ENCODE measurements at places on chromosomes 3 and 15. TPM values are rescaled to one million over a fixed set of nuclear protein-coding genes. Genes with fewer than 3 reads are reported as not detected.

Gene STAC
- 1.4 TPM for total RNA-seq

Gene RHOV
- total RNA-seq: 8.5 TPM

Gene ADCY5
- total RNA-seq: 11.5 TPM

Gene STRIT1
- not detected for total RNA-seq

Gene CCDC54
- total RNA-seq: not detected

Gene RSL24D1
- 66.4 TPM for total RNA-seq

Gene TMEM45A
- 24.5 TPM for total RNA-seq

Gene ANP32A
- 63.4 TPM for total RNA-seq

Gene UROC1
- not detected for total RNA-seq

Gene ADAMTS17
- 5.1 TPM for total RNA-seq

Gene FETUB
- not detected for total RNA-seq

- H3K36me3 ChIP-seq: no peaks in the 10 kb centered on the region
- DNase-seq: no peak
- no peaks in the 10 kb centered on the region for H3K27me3 ChIP-seq
- no peaks in the 10 kb centered on the region for H3K4me1 ChIP-seq
- no peak overlapping the region for H3K4me3 ChIP-seq
- no peak overlapping the region for H3K27ac ChIP-seq
Measured at GRCh38 chr3:184348057-184348382, 10.6 kb downstream of the FAM131A start.

DNA sequence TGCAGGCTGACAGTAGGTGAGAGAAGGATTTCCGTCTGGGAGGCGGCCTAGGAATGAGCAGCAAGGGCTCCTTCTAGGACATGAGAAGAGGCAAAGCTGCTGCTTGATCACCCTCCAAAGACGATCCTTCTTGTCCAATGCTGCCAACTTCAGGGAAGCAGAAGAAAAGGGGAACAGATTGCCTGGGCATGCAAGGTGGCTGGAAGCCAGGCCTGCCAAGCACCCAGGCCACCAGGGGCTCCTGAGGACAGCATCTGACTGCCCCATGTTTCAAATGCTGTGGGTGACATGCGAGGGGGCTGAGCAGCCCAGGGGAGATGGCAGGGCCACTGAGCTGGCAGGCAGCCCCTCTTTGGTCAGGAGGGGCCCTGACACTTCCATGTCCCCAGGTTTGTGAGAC is 3.3 kb upstream of the GRIP2 start:
- H3K36me3 ChIP-seq: no peaks in the 10 kb centered on the region
- H3K4me3 ChIP-seq: no peak overlapping the region
- peak; percentile 56 for DNase-seq
- no peaks in the 10 kb centered on the region for H3K27me3 ChIP-seq
- peak overlapping the region; percentile 19 for H3K27ac ChIP-seq
- no peaks in the 10 kb centered on the region for H3K4me1 ChIP-seq

GRCh38 chr15:58503139-58504027 is 71.6 kb downstream of the LIPC start:
- H3K4me1 ChIP-seq: no peaks in the 10 kb centered on the region
- H3K27ac ChIP-seq: no peak overlapping the region
- H3K27me3 ChIP-seq: no peaks in the 10 kb centered on the region
- no peaks in the 10 kb centered on the region for H3K36me3 ChIP-seq
- no peak for DNase-seq

DNA sequence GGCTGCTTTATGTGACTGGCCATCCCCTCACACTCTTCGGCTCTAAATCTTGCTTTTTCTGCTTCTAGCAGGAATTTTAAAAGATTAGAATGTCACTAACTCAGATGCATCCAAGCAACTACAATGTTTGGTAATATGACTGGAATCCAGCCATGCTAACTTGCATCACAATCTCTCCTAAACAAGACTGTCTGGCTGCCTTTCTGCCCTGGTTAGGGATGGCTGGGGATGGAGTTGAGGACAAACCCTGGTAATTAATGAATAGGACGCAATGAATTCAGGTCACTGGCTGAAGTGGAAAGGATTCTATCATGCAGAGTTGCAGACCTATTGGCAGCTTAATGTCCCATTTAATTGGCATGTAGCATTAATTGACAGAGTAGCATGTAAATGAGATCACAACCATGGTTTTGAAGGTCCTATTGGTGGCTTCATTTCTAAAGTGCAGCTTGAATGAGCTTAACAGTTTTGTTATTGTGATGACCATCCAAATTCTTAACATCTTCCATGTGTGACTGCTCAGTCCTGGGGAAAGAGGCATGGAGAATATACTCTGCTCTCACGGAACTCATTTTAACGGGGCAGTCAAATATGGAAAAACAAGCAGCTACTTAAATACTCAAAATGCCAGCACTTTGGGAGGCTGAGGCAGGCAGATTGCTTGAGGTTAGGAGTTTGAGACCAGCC is 21.7 kb downstream of the NMNAT3 start:
- no peaks in the 10 kb centered on the region for H3K36me3 ChIP-seq
- H3K4me3 ChIP-seq: no peak overlapping the region
- H3K4me1 ChIP-seq: no peaks in the 10 kb centered on the region
- H3K27ac ChIP-seq: no peak overlapping the region

DNA sequence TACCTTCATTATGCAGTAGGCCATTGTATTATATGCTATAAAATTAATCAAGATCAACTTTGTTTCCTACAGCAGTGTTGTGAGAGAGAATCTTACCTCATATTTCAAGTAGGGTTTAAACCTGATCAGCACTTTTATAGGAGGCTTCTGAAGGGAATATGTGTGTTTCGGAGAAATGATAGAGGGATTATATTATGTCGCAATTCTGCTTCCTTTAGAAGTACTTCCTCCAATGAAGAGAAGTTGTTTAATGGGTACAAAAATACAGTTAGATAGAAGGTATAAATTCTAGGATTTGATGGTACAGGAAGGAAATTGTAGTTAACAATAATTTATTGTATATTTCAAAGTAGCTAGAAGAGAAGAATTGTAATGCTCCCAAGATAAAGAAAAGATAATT is 54.9 kb downstream of the NSUN3 start:
- no peak overlapping the region for H3K4me3 ChIP-seq
- H3K4me1 ChIP-seq: no peaks in the 10 kb centered on the region
- DNase-seq: no peak
- no peaks in the 10 kb centered on the region for H3K36me3 ChIP-seq

GRCh38 chr15:63509955-63510940 is 5.9 kb downstream of the USP3 start:
- H3K27me3 ChIP-seq: no peaks in the 10 kb centered on the region
- H3K4me1 ChIP-seq: peaks cover 38% of the 10 kb centered on the region
- no peak overlapping the region for H3K4me3 ChIP-seq
- H3K27ac ChIP-seq: peak overlapping the region; percentile 46
- no peaks in the 10 kb centered on the region for H3K36me3 ChIP-seq

DNA sequence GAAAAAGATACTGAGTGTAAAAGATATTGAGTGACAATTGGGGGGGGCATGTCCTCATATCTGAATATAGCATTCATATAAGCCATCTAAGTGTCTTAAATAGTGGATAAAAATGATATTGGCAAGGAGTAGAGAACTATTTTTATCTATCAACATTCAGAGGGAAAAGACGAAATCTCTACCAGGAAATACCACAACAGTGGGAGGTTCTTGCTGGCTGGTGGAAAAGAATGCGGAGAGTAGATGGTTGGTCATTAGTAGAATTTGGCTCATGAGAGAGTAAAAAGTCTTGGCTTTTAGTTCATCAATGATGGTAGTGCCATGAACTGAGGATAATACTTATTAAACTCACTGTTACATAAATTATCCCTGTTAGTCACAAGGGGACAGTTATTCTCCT is 4.8 kb upstream of the TCF12 start:
- no peaks in the 10 kb centered on the region for H3K4me1 ChIP-seq
- no peaks in the 10 kb centered on the region for H3K27me3 ChIP-seq

DNA sequence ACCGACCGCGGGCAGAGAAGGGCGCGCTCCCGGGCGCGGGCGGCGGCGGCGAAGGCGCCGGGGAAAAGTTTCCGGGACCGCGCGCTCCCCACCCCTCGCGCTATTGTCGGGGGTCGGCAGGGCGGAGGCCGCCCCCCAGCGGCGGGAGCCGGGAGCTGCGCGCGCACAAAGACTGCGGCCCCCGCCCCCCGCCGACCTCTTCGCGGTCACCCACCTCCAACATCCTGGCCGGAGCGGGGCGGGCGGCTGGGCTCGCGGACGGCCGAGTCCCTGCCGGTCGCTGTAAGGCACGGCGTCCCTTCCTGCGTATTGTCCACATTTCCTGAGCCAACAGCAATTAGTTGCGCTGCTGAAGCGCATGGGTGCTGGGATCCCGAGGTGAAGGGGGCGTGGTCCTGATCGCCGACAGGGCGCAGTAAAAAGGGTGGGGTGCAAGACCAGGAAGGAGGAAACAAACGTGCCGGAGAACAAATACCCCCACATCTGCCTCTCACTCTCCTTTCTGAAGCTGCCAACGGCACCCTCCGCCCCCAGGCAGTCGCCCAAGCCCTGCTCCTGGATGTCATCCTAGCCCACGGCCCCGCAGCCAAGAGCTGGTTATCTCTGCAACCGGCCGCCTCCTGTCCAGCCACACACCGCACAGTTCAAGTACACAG is at the start of gene TMEM44:
Gene TMEM44 (minus strand): TSS at position 71 of the 656 bp plus-strand sequence. CDS start 204 bp downstream, outside the sequence.
- H3K27me3 ChIP-seq: no peaks in the 10 kb centered on the region
- H3K36me3 ChIP-seq: no peaks in the 10 kb centered on the region
- peak; percentile 45 for DNase-seq
- H3K4me1 ChIP-seq: no peaks in the 10 kb centered on the region
- peak within 1 kb of the TSS; percentile 56 for H3K4me3 ChIP-seq

DNA sequence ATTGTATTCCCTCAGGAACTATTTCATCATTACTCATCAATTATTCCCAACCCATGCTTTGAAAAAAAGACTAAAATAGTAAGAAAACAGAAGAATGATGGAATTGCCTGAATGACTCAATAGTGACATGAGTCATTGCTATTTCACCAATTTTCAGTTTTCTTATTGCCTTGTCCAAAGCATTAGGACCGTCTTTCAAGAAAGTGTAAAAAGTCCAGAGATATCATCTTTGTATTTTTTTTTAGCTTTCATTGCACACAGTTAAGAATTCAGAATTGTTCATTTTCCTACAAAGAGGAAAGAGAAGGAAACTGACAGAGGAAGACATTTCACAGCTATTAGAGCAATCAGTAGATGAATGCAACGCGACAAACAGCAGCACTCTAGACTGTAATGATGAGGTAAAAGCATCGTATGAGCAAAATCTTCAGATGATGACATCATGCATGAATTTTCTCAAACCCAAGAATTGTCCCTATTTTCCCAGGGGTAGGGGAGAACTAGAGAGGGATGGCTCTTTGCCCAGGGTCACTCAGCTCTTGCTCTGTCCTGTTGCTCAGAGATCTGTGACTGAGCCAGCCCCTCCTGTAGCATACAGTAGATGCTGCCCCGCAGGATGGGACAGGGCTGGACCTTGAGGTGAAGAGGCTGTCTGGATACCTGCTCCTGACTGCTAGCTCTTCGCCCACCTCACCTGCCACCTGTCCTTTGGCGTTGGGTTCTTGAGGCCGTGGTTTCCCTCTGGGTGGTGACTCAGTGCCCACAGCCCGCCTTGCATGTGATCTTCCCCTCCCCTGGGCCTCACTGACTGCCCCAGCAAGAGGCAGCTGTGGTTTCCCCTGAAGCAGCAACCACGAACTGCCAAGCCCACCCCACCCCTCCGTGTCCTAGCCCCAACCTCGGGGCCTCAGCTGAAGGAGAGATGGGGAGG is 84.8 kb downstream of the PPCDC start:
- H3K36me3 ChIP-seq: no peaks in the 10 kb centered on the region
- no peak overlapping the region for H3K27ac ChIP-seq
- no peak overlapping the region for H3K4me3 ChIP-seq
- H3K4me1 ChIP-seq: no peaks in the 10 kb centered on the region
- no peaks in the 10 kb centered on the region for H3K27me3 ChIP-seq

GRCh38 chr15:79644091-79644490 is 212.0 kb downstream of the MINAR1 start:
- no peaks in the 10 kb centered on the region for H3K4me1 ChIP-seq
- no peak overlapping the region for H3K27ac ChIP-seq
- H3K36me3 ChIP-seq: no peaks in the 10 kb centered on the region

DNA sequence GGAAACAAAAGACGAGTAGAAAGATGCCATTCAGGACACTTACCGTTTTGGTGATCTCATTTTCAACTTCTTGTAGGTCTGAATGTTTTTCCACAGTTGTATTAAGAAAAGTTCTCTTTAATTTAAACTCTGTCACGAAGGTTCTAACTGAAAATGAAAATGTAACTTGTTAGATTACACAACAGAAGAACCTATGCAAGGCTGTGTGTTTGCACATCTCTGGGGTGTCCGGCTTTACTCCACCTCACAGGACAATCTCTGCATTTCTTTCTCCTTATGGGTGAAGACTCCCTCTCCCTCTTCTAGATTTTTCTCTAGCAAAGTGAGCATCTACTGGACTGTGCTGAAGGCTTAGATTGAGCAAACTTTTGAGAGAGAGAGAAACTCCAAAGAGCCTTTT is 50.6 kb downstream of the HEG1 start:
- no peaks in the 10 kb centered on the region for H3K4me1 ChIP-seq
- no peak overlapping the region for H3K27ac ChIP-seq
- no peaks in the 10 kb centered on the region for H3K27me3 ChIP-seq
- H3K4me3 ChIP-seq: no peak overlapping the region
- H3K36me3 ChIP-seq: no peaks in the 10 kb centered on the region
- DNase-seq: no peak

- no peaks in the 10 kb centered on the region for H3K27me3 ChIP-seq
- DNase-seq: no peak
- H3K36me3 ChIP-seq: no peaks in the 10 kb centered on the region
- no peak overlapping the region for H3K27ac ChIP-seq
- H3K4me1 ChIP-seq: no peaks in the 10 kb centered on the region
Measured at GRCh38 chr3:63064209-63064755, 189.1 kb upstream of the CADPS start.

- H3K27me3 ChIP-seq: no peaks in the 10 kb centered on the region
- no peak for DNase-seq
- H3K27ac ChIP-seq: no peak overlapping the region
Measured at GRCh38 chr3:51637941-51638471, 33.0 kb upstream of the TEX264 start.

GRCh38 chr3:24004171-24004938 is 59.3 kb downstream of the NR1D2 start:
- no peaks in the 10 kb centered on the region for H3K27me3 ChIP-seq
- H3K4me1 ChIP-seq: no peaks in the 10 kb centered on the region
- no peak overlapping the region for H3K4me3 ChIP-seq
- no peaks in the 10 kb centered on the region for H3K36me3 ChIP-seq
- DNase-seq: no peak
- H3K27ac ChIP-seq: no peak overlapping the region

DNA sequence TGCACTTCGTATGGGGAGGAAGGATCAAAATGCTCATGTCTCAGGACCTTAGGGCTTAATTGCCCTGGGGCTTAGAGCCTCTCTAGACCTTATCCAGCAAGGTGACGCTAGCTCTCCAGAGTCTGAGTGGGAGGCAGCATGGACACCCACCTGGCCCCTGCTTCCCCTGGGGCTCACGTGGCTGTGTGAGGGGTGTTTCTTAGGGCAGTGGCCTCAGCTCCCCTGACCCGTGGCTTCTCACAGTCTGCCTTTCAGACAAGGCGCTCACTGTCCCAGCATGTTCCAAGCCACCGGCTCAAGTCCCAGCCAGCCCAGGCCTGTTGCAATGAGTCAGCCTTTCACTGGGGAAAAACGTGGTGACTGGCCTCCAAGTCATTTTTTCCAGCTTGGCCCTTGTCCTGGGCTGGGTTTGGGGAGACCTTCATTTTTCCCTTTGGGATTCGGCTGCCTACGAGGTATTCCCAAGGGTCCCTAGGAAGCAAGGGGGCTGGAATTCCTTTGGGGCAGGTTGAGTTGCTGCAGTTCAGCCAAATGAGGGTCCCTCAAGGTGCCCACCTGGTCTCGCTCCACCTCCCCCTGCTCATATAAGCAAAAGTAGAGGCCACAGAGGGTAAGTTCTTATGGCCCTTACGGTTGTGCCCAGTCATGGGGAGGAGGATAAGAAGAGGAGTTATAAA is 15.7 kb downstream of the BHLHE40 start:
- H3K4me1 ChIP-seq: peaks cover 4% of the 10 kb centered on the region
- H3K27me3 ChIP-seq: no peaks in the 10 kb centered on the region

Measured in breast epithelium (tissue), 4 donors.